ENCODE measurements at places on chromosomes 7 and 10. TPM values are rescaled to one million over a fixed set of nuclear protein-coding genes. Genes with fewer than 3 reads are reported as not detected.

The PHKG1 gene
- 2.6 TPM for total RNA-seq

- DNase-seq: no peak
Measured at GRCh38 chr7:2699289-2699620, 11.3 kb downstream of the AMZ1 start.

The NUTM2A gene
- total RNA-seq: 0.52 TPM

DNA sequence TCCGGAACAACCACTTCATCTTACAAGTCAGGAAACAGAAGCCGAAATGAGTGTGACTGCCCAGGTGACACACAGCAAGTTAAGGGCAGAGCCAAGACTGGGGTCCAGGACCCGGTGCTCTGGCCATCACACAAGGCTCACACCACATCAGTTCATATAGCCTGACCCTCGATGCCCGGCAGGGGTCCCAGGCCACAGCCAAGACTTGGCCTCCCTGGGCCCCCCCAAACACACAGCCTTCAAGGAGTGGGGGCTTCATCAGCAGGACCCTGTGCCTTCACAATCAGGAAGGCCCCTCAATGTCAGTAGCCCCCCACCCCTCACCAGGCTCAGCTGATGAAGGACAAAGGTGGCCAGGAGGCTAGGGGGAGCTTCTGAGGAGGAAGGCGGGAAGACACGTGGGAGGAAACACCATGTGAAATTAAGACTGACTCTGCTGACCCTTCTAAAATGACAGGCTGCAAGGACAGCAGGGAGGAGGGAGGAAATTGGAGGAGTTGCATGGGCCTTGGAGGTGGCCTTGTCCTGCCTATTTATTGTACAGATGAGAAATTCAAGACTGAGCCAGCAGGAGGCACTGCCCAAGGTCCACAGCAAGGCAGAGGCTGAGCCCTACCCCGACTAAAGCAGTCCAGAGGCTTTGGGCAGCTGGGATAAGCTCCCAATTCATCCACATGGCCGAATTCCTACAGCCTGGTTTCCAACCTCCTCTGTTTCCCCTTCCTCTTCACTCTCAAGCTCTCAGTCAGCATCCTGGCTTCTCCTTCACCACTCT lies 216.1 kb upstream of the ZMIZ1 start:
- DNase-seq: no peak

The RTKN2 gene
- 0.44 TPM for total RNA-seq

DNA sequence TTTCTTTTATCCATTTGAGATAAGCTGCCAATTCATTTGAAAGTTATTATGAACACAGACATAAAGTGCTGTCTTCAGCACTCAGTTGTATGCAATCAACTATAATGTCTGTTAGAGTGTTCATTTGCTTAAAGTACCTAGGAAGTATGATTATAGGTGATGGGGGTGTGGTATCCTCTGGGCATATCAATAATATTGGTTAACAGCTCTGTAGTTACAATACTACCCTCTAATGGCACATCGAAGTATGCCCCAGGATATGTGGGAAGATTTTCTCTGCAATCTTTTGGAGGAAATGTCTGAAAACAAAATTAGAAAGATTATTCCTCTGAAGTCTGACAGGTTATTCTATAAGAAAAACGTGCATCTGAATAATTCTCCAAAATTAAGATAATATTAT lies 429.7 kb downstream of the ARL4A start:
- DNase-seq: no peak

DNA sequence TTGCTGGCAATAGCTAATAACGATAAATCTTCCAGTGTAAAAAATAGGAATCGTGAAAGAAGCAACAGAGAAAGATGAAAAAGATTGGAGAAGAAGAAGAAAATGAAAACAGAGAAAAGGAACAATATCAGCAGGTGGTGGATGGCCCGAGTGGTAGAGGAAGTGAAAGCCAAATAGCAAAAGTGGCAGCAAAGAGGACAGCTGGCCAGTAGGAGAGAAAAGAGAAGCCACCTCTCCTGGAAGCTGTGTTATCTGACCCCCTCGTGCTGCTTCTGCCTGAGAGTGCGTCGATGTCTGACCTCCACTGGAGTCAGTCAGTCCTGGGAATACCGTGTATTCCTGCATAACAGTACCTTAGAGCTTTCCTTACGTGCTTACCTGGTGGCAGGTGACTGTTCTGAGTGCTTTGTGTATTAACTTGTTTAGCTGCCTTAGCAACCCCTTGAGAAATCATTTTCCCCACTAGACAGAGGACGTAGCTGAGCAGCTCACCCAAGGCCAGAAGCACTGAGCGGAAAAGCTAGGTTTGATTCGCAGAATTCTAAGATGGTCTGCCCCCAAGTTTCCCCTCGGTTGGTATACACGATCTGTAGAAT lies 88.3 kb downstream of the CHN2 start:
- DNase-seq: no peak

DNA sequence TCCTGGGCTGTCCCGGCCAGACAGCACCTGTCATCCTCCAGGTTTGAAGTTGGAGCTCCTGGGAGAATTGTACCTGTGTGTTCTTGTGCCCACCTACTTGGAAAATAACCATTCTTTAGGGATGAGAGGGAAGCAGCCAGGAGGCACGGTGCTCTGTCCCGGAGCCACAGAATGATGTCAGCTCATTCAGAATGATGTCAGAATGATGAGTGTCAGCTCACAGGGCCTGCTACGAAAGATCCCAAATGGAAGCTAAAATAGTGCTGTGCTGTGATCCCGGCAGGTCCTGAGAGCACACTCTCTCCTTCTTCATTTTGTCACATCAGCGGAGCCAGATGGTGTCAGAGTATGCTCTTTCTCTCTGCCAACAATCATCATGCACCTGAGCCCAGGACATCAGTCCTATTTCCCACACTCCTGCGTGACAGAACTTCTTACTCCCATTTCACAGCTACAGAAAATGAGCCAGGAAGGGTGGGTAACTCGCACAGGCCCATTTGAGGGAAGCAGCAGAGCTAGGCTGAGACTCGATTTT lies 8.3 kb downstream of the ABCA13 start:
- no peak for DNase-seq

- no peak for DNase-seq
Measured at GRCh38 chr7:6290319-6290741, 17.9 kb upstream of the CYTH3 start.

- no peak for DNase-seq
Measured at GRCh38 chr7:153036396-153037063, 277.0 kb downstream of the ACTR3B start.

GRCh38 chr10:31136930-31137885 lies 105.5 kb upstream of the ZNF438 start:
- DNase-seq: no peak

- no peak for DNase-seq
Measured at GRCh38 chr10:114681542-114681941, 23.5 kb upstream of the ABLIM1 start.

The TAS2R3 gene
- total RNA-seq: 4.6 TPM

DNA sequence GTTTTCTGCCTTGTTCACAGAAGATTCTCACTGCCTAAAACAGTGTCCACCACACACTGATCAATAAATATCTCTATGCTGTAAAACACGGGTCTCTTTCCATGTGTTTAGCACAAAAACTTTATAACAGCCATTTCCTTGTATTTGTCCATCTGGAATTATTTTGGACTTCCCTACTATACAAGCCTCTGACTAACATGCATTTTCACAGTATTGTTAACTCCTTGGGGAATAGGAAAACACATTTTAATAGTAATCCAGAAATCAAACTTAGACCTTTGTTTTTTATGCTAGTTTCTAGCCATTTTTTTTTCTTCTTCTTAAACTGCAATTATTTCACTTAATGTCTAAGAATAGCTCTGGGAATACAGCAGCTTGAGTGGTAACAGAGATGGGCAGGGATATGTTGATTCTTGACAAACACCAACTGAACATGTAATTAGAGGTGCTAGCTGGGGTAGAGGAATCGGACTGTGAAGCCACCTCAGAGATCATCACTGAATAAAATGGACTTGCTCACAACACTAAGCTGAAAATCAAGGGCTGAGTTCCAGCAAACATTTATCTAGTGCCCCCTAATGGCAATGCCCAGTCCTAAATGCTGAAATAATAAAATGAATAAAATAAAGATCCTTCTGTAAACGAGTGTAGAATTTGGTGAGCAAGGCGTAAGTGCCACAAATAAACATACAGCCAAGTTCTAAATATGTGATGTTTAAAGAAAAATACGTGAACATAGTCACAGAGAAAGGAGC lies 593.1 kb downstream of the SORCS1 start:
- DNase-seq: no peak

DNA sequence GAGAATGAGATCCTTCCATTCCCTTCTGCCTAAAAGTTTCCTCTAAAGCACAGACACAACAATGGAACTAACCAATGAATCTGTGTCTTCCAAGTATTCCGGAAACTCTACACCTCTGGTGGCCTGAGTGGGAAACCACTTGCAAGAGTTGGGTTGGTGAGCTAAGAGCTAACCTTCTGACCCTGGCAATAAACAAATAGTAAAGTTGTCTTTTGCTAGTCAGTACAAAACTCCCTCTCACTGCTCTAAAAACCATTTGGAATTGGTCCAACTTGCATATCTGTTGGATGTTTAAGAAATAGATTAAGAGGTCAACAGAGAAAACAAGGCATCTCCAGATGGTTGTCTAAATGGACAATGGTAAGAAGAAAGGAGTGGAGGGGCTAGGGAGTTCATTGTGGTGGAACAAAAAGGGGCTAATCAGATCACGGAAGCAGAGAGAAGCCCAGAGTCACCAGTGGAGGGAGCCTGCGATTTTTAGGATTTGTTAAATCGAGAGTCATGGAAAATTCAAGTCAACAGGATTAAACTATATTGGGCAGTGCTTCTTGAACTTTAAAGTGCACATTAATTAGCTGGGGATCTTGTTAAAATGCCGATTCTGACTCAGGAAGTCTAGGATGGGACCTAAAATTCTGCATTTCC lies 192.3 kb downstream of the EVX1 start:
- DNase-seq: no peak

The MUC12 gene
- not detected for total RNA-seq

GRCh38 chr7:104552102-104552501 lies 223.7 kb downstream of the LHFPL3 start:
- DNase-seq: no peak

GRCh38 chr7:55903985-55904759 lies 16.9 kb downstream of the ZNF713 start:
- no peak for DNase-seq

- no peak for DNase-seq
Measured at GRCh38 chr10:75304741-75305390, 69.1 kb upstream of the COMTD1 start.

DNA sequence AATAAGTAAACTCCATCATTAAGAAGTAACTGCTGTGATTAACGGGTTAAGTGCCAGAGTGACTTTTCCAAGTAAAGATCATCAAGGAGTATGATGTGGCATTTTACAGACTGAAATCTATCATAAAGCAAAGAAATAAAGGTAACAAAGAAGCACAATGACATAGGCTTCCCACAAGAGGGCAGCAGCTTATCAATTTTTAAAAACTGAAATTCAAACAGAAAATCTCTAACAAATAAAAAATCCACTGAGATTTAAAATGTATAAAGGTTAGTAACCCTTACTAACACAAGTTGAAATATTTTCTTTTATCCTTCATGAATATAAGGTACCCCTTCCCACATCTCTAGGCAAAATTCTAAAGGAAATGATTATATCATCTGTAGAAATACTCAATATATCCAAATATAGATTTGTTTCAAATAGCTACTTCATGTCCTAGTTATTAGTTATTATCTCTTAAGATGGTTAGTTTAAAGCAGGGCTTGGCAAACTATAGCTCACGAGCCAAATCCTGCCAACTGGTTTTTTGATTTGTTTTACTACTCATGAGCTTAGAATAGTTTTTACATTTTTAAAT lies 29.2 kb downstream of the FAM3C start:
- DNase-seq: no peak

GRCh38 chr7:66348959-66349358 lies 143.8 kb downstream of the TPST1 start:
- DNase-seq: no peak

The NAT16 gene
- not detected for total RNA-seq

GRCh38 chr7:157759246-157759805 lies 422.5 kb downstream of the DNAJB6 start:
- DNase-seq: no peak

- DNase-seq: no peak
Measured at GRCh38 chr7:2834748-2835441, 9.2 kb downstream of the GNA12 start.

DNA sequence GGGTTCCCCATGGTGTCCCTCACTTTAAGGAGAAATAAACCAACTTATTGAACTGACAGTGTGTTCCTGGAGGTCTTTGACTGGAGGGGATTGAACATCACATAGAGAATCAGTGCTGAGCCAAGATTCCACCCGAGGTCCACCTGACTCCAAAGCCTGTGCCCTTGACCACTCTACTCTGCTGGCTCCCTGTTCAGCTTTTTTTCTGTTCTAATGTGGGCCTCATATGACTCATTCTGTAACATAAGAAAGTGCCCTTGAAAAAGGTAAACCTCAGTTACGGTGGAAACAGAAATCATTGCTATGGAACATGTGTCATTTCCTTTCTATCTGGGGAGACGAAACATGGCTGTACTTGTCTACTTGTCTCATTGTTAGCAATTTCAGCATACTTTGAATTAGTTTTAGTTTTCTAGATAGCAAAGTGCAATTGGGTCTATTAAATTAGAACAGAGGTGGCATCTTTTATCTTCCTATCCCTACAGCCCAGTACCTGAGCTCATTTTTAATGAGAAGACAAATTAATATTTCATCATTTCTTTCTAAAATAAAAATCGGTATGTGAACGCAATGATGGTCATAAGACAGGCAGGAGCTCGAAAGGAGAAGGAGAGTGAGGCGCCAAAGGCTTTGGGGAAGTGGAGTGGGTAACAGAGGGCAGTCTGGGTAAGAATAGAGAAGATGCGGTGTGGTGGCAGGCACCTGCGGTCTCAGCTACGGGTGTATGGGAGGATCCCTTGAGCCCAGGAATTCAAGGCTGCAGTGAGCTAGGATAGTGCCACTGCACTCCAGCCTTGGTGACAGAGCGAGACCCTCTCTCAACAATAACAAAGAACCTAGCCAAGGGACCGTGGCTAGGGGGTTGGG lies 1.5 kb downstream of the GSDME start:
- no peak for DNase-seq

- DNase-seq: no peak
Measured at GRCh38 chr7:76285604-76286374, 16.7 kb upstream of the HSPB1 start.

DNA sequence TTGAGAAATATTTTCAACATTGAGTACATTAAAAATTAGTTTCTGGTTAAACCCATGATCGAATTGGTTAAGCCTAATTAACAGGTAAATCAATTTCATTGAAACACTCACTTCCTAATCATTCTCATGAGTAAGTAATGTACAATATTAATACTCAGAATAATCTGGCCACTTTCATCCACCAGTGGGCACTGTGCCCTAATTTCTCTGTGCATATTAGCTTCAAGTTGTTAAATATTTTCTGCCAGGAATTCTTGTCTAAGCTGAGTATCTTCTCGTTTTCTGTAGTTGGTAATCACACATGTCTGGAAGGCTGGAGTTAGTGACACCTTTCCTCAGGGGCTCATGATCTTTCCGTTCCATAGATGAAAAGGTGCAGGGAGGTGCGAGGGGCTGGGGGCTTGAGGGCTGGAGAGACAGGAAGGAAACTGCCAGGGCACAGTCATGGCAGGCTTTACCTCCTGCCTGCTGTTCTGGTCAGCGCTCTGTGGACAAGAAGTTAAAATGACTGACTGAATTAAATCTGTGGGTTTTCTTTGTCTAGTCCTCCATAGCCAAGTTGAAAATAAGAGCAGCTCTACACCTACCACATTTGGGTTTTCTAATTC lies 71.9 kb downstream of the WIPF3 start:
- no peak for DNase-seq

All from naive thymus-derived CD8-positive, alpha-beta T cell (primary cell).